Spinal cord (tissue), 10 donors: ENCODE measurements at places on chromosomes 4 and X. TPM values are rescaled to one million over a fixed set of nuclear protein-coding genes. Genes with fewer than 3 reads are reported as not detected.

TIGD2 gene
- total RNA-seq, result 9.6 TPM

- no peak overlapping the region for H3K4me3 ChIP-seq
- H3K27ac ChIP-seq, result no peak overlapping the region
- H3K4me1 ChIP-seq, result peaks cover 5% of the 10 kb centered on the region
- no peak for DNase-seq
Measured at GRCh38 chrX:119512146-119512800, 44.0 kb downstream of the SLC25A5 start.

- no peaks in the 10 kb centered on the region for H3K27me3 ChIP-seq
- DNase-seq, result no peak
- H3K4me1 ChIP-seq, result no peaks in the 10 kb centered on the region
- H3K27ac ChIP-seq, result no peak overlapping the region
- H3K4me3 ChIP-seq, result no peak overlapping the region
Measured at GRCh38 chrX:44303119-44303518, 40.4 kb downstream of the EFHC2 start.

ARSD gene
- total RNA-seq, result 16.0 TPM

DNA sequence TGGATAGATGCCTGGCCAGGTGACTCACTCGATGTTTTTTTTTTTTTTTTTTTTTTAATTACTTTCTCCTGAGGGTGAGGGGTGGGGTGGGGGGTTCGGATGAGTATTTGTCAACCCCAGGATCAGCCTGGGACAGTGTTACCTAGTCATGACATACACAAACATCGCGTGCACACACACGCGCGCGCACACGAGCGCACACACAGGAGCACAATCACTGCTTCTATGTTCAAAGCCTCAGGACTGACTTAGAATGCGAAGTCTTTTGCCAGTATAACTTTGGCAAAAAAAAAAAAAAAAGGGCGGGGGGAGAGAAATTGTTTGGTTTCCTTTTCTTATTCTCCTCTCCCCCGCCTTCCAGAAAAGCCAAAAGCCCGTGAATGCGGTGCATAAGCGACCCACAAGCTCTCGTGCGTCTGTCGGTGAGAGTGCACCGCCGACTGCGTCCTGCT is 115.0 kb upstream of the TEX13C start:
- peak overlapping the region; percentile 55 for H3K4me3 ChIP-seq
- H3K4me1 ChIP-seq, result peaks cover 9% of the 10 kb centered on the region
- peak overlapping the region; percentile 55 for H3K27ac ChIP-seq
- H3K36me3 ChIP-seq, result no peaks in the 10 kb centered on the region
- H3K27me3 ChIP-seq, result peaks cover 19% of the 10 kb centered on the region

FGFBP2 gene
- total RNA-seq, result 0.79 TPM

GRCh38 chr4:110195561-110196205 is 2.7 kb downstream of the ELOVL6 start:
- peaks cover 5% of the 10 kb centered on the region for H3K4me1 ChIP-seq
- no peaks in the 10 kb centered on the region for H3K27me3 ChIP-seq
- H3K4me3 ChIP-seq, result peak overlapping the region; percentile 84
- H3K27ac ChIP-seq, result peak overlapping the region; percentile 89
- DNase-seq, result no peak
- no peaks in the 10 kb centered on the region for H3K36me3 ChIP-seq

MAP3K15 gene
- 0.55 TPM for total RNA-seq

- H3K36me3 ChIP-seq, result no peaks in the 10 kb centered on the region
- no peak overlapping the region for H3K27ac ChIP-seq
- H3K4me1 ChIP-seq, result no peaks in the 10 kb centered on the region
- H3K27me3 ChIP-seq, result no peaks in the 10 kb centered on the region
- H3K4me3 ChIP-seq, result no peak overlapping the region
Measured at GRCh38 chr4:11073621-11074051, 355.1 kb downstream of the HS3ST1 start.

MAPK10 gene
- total RNA-seq, result 99.1 TPM

CCDC120 gene
- total RNA-seq, result 3.5 TPM

- DNase-seq, result no peak
- H3K27me3 ChIP-seq, result peaks cover 2% of the 10 kb centered on the region
- H3K4me1 ChIP-seq, result no peaks in the 10 kb centered on the region
Measured at GRCh38 chrX:25131055-25131454, 115.3 kb upstream of the ARX start.

GRCh38 chr4:7647600-7648543 is 213.1 kb upstream of the PSAPL1 start:
- peaks cover 13% of the 10 kb centered on the region for H3K27me3 ChIP-seq
- H3K36me3 ChIP-seq, result peaks cover 8% of the 10 kb centered on the region
- no peak overlapping the region for H3K4me3 ChIP-seq
- H3K27ac ChIP-seq, result no peak overlapping the region

MAGEA12 gene
- total RNA-seq, result not detected

SLC26A1 gene
- 1.2 TPM for total RNA-seq

DDX53 gene
- total RNA-seq, result not detected

GAGE2A gene
- not detected for total RNA-seq

GRCh38 chr4:15948826-15949225 is 10.3 kb upstream of the FGFBP1 start:
- H3K27me3 ChIP-seq, result no peaks in the 10 kb centered on the region
- no peaks in the 10 kb centered on the region for H3K4me1 ChIP-seq
- no peak overlapping the region for H3K27ac ChIP-seq

DNA sequence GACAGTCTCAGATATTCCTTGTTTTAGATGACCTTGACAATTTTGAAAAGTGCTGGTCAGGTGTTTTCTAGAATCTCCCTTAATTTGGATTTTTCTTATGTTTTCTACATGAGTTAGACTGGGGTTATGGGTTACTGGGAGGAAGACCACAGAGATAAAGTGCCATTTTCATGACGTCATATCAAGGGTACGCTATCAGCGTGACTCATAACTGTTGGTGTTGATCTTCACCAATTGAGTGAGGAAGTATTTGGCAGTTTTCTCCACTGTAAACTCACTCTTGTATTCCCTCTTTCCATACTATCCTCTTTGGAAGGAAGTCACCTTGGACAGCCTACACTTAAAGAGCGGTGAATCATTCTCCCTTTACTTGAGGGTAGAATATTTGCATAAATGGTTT is 56.9 kb downstream of the MAGEC1 start:
- H3K27ac ChIP-seq, result no peak overlapping the region
- no peak overlapping the region for H3K4me3 ChIP-seq
- H3K27me3 ChIP-seq, result no peaks in the 10 kb centered on the region
- H3K4me1 ChIP-seq, result no peaks in the 10 kb centered on the region

DNA sequence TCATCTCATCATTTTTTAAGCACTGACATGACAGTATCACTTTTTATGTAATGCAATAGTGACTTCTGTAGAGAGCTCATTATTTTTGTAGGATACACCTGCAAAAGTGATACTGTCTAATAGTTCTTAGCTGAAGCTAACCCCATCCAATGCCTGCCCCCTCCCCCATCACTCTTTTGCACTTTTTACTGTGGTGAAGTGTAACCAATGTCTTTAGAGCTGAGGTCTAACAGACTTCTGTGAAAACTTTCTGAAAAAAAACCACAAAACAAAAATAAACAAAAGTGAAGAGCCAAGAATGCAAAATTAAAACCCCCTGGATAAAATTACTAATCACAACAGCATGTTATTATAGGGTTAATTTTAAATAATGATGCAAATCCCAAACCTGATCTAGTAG is 301.1 kb downstream of the ANK2 start:
- DNase-seq, result no peak
- H3K27ac ChIP-seq, result no peak overlapping the region
- H3K36me3 ChIP-seq, result peaks cover 13% of the 10 kb centered on the region
- no peaks in the 10 kb centered on the region for H3K27me3 ChIP-seq

DNA sequence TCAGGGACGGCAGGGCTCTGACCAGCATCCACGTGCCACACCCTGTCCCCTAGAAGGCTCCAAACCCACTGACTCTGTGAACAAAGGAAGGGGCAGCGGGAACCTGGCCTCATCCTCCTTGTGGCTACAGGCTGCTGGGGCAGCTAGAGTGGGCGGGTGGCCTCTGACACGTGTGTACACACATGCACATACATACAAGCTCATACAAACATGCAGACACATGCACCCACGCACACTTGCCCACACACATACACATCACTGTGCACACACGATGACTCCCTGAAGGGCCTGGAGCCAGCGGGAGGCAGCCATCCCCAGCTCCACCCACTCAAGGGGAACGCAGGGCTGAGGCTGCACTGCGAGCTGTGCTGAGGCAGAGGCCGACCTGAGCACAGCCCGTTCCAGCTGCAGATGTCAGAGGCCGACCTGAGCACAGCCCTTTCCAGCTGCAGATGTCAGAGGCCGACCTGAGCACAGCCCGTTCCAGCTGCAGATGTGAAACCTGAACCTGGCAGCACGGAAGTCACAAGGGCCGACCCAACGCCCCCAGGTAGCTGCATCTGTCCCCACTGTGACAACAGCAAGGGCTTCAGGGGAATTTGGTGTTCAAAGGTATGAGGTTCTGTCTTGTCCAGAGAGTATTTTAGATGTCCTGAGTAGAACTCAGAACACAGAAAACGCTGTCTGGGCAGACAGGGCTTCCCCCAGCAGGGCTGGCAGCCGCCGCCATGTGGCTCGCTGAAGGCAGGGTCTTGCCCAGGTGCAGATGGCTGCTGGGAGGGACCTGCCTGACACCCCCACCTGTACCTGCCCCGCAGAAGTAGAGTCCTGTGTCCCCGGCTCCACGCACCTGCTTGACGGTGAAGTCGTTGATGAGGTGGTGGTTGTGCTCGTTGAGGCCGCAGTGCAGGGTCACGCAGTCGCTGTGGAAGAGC is 33.5 kb downstream of the CTBP1 start:
- H3K27ac ChIP-seq, result no peak overlapping the region
- H3K27me3 ChIP-seq, result no peaks in the 10 kb centered on the region
- peaks cover 84% of the 10 kb centered on the region for H3K36me3 ChIP-seq
- no peak overlapping the region for H3K4me3 ChIP-seq
- DNase-seq, result no peak

C1QTNF7 gene
- total RNA-seq, result 8.4 TPM

DNA sequence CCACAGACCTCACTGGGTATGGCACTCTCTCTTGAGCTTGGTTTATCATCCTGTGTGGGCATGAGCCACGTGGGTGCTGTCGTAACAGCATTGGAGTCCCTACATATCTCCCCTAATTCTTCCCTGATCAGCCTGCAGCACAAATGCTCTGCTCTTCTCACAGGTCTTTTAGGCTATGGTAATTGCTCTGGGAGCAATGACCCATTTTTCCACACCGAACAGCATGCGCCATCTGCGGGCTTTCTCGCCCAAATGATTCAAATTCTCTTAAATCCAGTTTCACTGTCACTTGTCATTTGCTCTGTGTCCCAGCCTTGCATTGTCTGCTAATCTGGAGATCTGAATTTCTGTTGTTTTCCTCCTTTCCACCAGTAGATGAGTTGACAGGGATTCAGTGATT is 48.9 kb upstream of the GATB start:
- no peaks in the 10 kb centered on the region for H3K36me3 ChIP-seq
- no peak overlapping the region for H3K27ac ChIP-seq
- peaks cover 6% of the 10 kb centered on the region for H3K4me1 ChIP-seq
- no peak for DNase-seq
- H3K4me3 ChIP-seq, result no peak overlapping the region

SLC9A6 gene
- total RNA-seq, result 33.3 TPM

- no peak for DNase-seq
- H3K36me3 ChIP-seq, result no peaks in the 10 kb centered on the region
- peaks cover 4% of the 10 kb centered on the region for H3K4me1 ChIP-seq
- no peak overlapping the region for H3K4me3 ChIP-seq
- H3K27me3 ChIP-seq, result no peaks in the 10 kb centered on the region
Measured at GRCh38 chr4:70714079-70714887, 7.5 kb upstream of the RUFY3 start.

DNA sequence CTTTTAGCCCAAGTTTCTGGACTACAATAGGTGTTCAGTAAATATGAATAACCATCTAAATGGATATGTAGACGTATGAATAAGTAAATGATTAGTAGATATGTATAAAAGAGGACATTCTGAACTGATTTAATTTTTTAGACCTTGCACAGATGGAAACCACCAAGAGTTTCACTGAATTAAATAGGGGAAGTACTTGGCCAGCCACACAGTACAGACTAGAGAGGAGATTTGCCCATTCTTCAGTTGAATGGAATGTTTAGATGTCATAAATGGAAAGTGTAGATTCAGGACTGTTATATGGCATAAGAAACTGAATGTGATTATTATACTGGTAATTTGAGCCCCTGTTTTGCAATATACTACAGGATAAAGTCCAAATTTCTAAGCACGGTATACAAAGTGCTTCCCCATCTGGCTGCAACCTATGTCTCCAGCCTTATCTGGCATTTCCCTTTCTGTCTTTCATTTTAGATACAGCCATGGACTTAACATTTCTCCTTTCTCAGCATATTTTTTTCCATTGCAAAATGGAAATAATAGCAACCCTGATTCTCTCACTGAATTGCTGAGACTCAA is 137.8 kb upstream of the HS3ST1 start:
- no peaks in the 10 kb centered on the region for H3K4me1 ChIP-seq
- no peak overlapping the region for H3K4me3 ChIP-seq
- no peak overlapping the region for H3K27ac ChIP-seq
- no peak for DNase-seq
- H3K36me3 ChIP-seq, result no peaks in the 10 kb centered on the region
- no peaks in the 10 kb centered on the region for H3K27me3 ChIP-seq

SHROOM3 gene
- total RNA-seq, result 21.4 TPM

- peaks cover 19% of the 10 kb centered on the region for H3K4me1 ChIP-seq
- H3K27me3 ChIP-seq, result no peaks in the 10 kb centered on the region
- no peak overlapping the region for H3K27ac ChIP-seq
Measured at GRCh38 chr4:183411291-183411861, 33.1 kb upstream of the CDKN2AIP start.

BMX gene
- 1.4 TPM for total RNA-seq

DNA sequence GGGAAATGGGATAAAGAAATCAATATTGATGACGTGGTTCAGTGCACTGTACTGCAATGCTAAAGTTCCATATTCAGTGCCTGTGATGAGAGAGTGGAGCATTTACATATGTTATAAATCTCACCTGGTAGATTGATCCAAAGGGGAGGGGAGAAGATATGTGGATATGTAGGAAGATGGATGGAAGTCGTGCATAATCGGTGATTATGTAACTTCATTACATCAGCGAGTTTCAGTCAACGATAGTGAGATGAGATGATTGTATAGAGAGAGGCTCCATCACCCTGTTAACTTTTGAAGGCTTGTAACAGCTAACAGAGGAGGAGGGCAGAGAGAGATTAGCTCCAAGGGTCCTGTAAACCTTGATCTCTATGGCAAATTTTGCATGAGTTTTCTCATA is 1.8 kb downstream of the IL1RAPL1 start:
- H3K4me1 ChIP-seq, result no peaks in the 10 kb centered on the region
- DNase-seq, result no peak
- H3K27ac ChIP-seq, result peak overlapping the region; percentile 47
- peak overlapping the region; percentile 55 for H3K4me3 ChIP-seq
- H3K27me3 ChIP-seq, result peaks cover 5% of the 10 kb centered on the region
- H3K36me3 ChIP-seq, result no peaks in the 10 kb centered on the region

GRCh38 chrX:110060846-110061537 is 58.1 kb downstream of the TMEM164 start:
- DNase-seq, result no peak
- H3K4me3 ChIP-seq, result no peak overlapping the region
- no peaks in the 10 kb centered on the region for H3K36me3 ChIP-seq
- H3K27ac ChIP-seq, result no peak overlapping the region
- H3K27me3 ChIP-seq, result peaks cover 2% of the 10 kb centered on the region

XAGE1B gene
- total RNA-seq, result not detected

DNA sequence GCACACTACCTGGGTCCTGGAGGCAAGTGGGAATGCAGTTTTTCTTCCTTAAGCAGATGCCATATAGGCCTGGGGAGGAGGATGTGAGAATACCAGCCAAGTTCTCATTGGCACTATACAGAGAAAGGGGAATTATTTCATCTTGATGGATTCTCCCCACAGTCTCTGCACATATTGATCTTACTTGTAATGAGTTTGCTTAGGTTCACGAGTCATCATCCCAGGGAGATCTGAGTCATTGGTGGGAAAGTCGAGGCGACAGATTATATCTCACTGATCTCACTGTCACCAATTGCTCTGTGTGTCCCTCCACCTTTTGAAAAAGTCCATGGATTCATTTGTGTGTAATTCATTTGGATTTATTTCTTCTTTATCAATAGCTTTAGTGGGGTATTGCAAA is 156.8 kb downstream of the AR start:
- no peaks in the 10 kb centered on the region for H3K36me3 ChIP-seq
- H3K4me3 ChIP-seq, result no peak overlapping the region
- H3K27me3 ChIP-seq, result no peaks in the 10 kb centered on the region
- H3K4me1 ChIP-seq, result no peaks in the 10 kb centered on the region
